Activated CD4-positive, CD25-positive, alpha-beta regulatory T cell (primary cell): ENCODE measurements at places on chromosomes 3 and 15.

DNA sequence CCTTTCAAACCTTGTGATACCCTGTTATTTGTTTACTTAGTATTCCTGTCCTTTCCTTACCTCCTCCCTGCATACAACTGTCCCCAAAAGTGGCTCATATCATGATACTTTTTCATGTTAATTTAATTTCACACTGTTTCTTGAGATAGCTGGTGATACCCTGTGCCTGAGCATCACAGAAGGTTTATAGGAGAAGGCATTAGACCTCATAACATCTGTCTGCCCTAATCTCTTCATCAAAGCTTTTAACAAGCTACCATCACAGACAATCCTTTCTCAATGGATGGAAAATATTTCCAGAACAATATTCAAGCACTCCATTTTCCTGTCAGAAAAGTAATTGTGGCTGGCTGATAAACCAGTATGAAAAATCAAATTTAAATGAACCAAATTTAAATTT lies 81.6 kb downstream of the SSR3 start:
- no peak for DNase-seq

- no peak for DNase-seq
Observed at GRCh38 chr3:31565288-31565687, 32.6 kb downstream of the STT3B start.

GRCh38 chr3:169041677-169042171 lies 621.8 kb downstream of the MECOM start:
- no peak for DNase-seq

DNA sequence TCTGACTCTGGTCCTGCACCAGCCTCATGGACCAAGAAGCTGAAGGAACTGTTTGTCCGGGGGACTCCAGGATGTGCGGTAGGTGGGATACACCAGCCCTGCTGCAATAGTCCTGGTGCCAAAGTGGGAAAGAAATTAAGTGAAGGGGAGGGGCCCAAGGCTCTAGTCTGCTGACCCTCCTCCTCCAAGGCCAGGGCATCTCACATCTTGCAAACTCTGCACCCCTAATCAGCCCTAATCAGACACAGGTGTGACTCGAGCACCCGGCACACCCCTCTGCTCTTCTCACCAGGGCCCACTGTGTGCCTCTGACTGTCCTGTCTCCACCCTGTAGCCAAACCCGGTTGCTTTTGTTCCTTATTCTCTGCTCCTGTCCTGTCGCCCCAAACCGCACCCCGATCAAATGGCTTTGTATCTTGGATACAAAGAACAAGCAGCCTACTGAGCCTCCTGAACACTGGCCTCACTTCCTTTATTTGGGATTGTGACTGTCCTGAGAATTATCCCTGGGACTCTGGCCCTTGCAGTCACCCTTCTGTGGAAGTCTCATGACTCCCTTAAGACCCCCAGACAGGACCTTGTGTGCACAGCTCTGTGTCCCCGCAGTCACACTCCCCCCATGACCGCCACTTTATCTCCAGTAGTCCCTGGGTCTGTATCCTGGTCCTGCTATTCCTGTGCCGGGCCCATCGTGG lies 26.7 kb upstream of the SLC41A3 start:
- DNase-seq = no peak

DNA sequence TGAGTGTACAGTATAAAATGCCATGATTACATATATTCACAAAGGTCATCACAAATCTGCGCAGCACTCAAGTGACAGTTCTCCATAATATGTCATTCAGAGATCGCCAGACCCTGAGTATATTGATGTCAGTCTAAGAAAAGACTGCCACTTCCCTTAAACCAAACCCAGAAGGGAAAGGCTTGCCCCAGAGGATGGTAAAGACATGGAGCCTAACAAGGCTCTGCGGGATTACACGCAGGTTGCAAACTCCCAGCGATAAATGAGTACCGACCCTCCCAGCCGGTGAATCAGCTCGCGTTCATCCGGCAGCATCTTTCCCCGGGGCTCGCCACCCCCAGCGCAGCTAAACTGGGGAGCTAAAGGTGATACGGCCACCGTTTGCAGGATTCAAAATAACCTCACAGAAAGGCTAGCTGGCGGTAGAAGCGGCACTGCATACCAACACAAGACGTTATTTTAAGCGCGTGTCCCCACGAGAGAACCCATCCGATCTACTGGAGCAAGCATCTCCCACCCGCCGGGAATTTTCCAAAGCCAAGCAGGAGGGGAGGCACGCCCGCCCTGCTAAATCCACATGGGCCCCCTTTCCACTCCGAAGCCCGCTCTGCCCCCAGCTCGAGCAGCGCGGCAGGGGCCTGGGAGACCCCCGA lies 643 bp downstream of the MYO5A start:
- DNase-seq = peak; percentile 2

DNA sequence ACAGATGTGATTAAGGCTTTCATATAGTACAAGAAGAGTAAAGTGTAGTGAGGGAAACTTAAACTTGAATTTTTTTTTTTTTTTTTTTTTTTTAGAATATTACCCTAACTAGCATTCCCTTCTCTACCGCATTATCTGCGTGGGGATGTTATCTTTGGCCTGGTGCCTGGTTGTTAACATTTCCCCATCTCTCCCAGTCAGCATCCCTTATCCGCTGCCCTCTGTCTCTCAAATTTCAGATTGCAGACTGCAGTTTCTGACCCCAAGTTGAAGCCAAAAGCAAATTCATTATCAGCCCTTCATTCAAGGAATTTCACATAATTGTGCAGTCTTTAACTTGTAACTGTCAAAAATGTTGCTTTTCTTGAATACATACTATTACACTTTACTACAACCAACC lies 353.0 kb downstream of the PLOD2 start:
- DNase-seq = no peak

DNA sequence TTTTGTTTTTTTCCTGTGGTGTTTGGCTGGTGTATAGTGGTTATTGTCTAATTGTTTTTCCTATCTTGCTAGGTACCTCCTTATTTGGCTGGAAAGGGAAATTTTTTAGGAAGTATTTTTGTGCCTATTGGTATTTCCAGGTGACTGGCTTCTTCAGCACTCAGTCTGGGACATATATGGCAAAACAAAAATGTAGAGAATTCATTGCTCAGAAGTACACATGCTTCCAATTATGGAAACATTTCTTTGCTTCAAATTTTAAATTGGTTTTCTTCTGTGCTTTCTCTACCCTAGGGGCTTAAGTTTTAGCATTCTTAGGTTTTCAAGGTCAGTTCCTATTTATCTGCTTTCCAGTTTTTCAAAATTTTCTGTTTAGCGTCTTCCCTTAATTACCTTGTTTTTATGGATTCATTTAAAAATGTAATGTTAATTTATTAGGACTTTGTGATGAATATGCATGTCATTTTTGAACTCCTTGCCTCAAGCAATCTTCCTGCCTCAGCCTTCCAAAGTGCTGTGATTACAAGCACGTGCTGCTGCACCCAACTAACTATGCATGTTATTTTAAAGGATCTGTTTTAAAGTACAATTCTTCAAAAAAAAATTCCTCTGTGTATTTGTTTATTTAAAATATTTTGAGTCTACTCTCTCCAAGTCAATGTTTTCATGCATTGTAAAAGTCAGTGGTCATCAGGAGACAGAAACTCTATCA lies 231.9 kb upstream of the DPPA4 start:
- no peak for DNase-seq

- no peak for DNase-seq
Observed at GRCh38 chr3:132246212-132246611, 71.0 kb upstream of the ACP3 start.

DNA sequence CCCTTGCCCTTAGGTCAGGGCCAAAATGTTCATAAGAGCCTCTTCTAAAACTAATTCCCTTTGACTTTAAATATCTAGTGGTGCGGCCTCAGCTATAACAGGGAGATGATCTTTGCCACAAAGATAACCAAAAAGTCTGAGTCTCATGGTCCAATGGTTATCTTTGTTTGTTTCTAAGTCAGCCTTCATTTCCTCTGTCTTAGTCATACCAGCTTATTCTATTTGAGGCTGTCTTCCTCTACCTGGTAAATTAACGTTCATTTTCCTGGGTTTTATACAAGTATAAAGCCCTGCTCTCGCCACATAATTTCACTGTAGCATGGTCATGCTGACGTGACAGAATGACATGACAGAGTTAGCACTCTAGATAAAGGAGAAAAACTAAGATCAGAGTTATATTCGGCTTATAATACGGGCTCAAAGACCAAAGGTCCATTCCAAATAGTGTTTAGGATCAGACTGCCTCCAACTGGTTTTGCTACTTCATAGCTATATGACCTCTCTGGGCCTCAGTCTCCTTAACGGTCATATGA lies 18.4 kb downstream of the ZNF860 start:
- no peak for DNase-seq

GRCh38 chr3:39106851-39107387 lies 508 bp downstream of the GORASP1 start:
- DNase-seq = no peak

DNA sequence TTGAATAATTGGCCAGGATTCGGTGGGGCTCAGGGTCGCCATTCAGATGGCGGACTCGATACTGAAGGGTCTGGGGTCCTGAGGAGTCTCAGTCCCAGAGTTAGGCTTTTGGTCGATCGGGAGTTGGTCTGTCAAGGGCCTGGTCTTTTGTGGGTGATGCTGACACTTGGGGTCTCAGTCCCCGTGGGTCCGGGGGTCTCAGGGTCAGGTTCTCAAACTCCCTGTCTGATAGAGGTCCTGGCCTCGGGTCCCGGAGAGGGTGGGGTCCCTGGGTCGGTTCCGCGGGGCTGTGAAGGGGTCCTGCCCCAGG lies 467 bp downstream of the NCKIPSD start:
- DNase-seq = no peak

GRCh38 chr15:71495398-71495780 lies 315.0 kb upstream of the NR2E3 start:
- DNase-seq = no peak
